Airway epithelial cell (primary cell): ENCODE measurements at places on chromosomes 6 and 20. TPM values are rescaled to one million over a fixed set of nuclear protein-coding genes. Genes with fewer than 3 reads are reported as not detected.

Gene RIMS1
- 0.35 TPM in 1 of 2 replicates, not detected in the other for total RNA-seq

Gene MEP1A
- 0.14 and 0.21 TPM in 2 replicates for total RNA-seq

Gene PACRG
- total RNA-seq, result 0.19 and 0.21 TPM in 2 replicates

Gene TCP11
- total RNA-seq, result not detected in 2 replicates

Gene FOXF2
- 0.23 and 0.35 TPM in 2 replicates for total RNA-seq
